ENCODE measurements at places on chromosomes 1 and 21.

- no peak for DNase-seq
Observed at GRCh38 chr1:154998818-154999570, 3.6 kb upstream of the ZBTB7B start.

DNA sequence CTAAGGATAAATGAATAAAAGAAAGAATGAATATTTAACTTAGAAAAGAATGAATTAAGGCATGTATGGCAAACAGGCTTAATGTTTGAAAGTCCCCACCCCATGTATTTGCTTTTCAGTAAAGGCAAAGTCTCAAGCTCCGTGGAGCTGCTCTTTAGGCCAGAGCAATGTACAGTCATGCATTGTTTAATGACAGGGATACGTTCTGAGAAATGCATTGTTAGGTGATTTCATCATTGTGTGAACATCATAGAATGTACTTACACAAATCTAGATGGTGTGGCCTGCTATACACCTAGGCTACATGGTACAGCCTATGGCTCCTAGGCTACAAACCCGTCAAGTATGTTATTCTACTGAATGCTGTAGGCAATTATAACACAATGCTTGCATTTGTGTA is 51.6 kb upstream of the SPATA6 start:
- no peak for DNase-seq

DNA sequence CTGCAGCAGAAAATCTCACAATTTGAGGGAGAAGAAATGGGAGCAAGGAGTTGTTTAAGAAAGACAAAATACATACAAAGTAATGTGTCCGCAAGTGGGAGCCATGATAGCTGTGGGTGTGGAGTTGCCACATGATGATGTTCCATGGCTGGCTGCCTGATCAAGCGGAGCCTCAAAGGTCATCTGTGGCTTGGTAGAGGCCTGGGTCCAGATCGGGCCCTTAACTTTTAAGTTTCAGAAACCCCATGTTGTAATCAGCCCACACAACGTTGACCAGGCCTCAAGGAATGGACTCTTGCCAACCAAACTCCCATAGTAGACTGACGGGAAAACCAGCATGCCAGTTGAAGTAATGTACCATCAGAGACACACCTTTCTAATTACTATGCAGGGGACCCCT is 64.7 kb upstream of the ANGPTL1 start:
- no peak for DNase-seq

DNA sequence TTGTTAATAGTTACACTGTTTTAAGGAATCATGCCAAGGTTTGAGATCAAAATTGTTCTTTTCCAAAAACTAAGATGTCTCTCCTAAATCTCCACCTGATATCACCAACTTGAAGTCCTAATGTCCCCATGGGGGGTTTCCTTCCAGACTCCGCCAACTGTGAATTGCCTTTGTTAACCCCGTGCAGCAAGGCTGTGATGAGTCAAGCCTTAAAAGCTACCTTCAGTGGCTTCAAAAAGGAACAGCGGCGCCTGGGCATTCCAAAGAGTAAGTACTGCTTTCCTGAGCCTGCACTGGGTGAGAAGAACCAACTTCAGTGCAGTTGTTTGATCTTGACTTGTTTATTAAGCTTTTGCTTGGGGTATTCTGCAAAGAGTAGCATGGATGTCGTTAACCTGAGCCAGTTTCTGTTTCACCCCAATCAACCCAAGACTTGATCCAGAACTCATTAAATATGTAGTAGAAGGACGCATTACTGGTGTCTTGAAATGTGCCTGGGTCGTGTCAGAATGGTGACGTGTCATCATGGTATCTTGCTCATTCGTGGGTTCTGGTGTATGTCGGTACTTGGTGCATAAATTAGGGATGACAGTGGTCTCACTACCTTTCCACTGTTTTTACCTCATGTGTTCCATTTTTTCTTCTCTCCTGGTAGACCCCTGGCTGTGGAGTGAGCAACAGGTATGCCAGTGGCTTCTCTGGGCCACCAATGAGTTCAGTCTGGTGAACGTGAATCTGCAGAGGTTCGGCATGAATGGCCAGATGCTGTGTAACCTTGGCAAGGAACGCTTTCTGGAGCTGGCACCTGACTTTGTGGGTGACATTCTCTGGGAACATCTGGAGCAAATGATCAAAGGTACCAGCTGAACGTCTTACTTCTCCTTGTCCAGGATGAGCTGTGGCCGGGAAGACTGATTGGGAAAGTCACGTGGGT is 8.7 kb downstream of the ETS2 start:
- DNase-seq, result no peak

GRCh38 chr1:235511470-235512240 is 7.4 kb upstream of the B3GALNT2 start:
- no peak for DNase-seq

- DNase-seq, result no peak
Observed at GRCh38 chr1:117985973-117986372, 56.4 kb downstream of the WDR3 start.

DNA sequence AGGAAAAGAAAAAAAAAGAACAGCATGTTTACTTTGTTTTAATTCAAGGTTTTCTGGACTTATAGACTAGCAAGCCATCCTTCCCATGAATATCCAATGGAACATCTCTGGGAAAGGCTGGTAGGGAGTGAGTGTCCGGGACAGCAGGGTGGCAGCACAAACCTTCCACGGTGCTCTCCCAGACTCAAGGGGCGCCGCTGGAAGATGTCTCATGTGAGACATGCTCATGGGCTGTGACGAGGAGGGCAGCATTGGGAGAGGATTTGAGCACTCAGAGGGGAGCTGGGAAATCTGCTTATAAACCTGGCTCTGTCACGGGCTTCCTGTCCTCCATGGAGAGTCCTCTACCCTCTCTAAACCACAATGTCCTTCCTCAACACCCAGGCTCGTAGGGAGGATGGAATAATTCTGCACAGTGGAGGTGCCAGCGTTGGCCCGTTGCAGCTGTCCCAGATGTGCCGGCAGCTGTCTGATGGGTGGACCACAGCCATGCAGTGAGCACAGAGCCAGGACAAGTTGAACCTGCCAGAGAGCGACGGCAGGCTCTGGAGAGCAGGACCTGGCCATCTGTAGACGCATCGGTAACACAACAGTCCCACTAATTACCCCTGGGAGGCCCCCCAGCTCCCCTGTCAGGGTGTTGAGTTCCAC is 100.1 kb upstream of the IGSF21 start:
- no peak for DNase-seq

- DNase-seq, result no peak
Observed at GRCh38 chr1:53681351-53681976, 57.5 kb downstream of the GLIS1 start.

GRCh38 chr1:47680815-47681475 is 243.1 kb downstream of the FOXD2 start:
- no peak for DNase-seq

DNA sequence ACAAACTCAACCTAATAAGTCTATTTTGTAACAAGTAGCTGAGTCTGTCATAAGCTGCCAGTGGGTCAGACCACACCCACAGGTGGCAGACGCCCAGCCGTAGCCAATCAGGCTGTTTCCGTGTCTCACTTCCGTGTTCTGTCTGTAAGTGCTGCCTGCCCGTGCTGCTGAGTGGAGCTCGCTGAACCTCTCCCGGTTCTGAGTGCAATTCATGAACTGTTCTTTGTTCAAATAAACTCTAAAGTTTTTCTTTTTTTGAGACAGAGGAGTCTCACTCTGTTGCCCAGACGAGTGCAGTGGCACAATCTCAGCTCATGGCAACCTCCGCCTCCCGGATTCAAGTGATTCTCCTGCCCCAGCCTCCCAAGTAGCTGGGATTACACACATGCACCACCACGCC is 25.1 kb downstream of the POFUT2 start:
- no peak for DNase-seq

DNA sequence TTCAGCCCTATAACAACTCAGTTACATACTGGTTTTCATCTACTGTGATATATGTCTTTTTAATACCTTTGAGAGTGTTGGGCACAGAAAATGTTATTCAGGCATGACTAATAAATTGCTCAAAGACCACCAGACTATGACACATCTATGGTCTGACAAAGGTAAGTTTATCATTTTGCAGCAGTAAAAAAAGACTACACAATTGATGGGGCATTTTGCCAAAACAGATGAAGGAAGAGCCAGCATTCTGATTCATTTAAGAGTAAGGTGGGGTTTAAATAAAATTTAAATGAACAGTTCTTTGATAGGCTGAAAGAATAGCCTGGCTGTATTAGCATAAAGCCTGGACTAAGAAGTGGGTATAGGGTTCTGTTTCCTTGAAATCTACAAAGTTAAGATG is 8.8 kb upstream of the RNPC3 start:
- no peak for DNase-seq

- DNase-seq, result no peak
Observed at GRCh38 chr1:94617134-94617805, 75.7 kb upstream of the F3 start.

- DNase-seq, result no peak
Observed at GRCh38 chr1:211932231-211932932, 101.8 kb upstream of the LPGAT1 start.

GRCh38 chr1:195933835-195934234 is 674.4 kb downstream of the KCNT2 start:
- DNase-seq, result no peak

DNA sequence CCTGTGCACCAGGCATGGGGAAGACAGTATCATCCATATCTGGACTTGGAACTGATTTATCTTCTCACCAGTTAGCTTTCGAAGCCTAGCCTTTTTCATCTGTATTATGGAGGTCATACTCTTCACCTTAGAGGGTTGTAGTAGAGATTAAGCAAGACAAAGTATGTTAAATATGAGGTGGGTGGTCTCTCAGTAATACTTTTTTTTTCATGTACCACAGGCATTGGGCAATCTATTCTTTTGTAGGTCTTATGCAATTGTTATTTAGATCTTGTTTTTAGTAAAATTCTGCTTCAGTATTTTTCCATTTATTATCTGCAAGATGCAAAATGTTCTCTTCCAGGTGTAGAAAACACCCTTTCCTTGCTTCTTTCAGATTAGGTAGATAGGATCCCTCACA is 35.2 kb upstream of the OR2B11 start:
- no peak for DNase-seq

DNA sequence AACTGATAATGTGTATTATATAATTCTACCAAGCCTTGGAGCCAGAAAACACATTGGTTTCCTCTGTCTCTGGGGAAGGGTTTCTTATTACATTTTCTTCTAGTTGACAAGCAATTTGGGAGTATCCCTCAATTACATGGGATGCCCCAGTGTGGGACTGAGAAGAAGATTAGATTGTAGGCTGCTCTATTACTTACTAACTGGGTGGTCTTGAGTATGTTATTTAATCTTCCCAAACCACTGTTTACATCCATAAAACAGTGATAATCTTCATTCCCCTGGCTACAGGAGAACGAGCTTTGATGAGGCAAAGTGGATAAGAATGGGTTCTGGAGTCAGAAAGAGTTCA is 105.8 kb downstream of the TSEN15 start:
- no peak for DNase-seq

GRCh38 chr21:35062016-35062415 is 12.9 kb upstream of the RUNX1 start:
- DNase-seq, result no peak

DNA sequence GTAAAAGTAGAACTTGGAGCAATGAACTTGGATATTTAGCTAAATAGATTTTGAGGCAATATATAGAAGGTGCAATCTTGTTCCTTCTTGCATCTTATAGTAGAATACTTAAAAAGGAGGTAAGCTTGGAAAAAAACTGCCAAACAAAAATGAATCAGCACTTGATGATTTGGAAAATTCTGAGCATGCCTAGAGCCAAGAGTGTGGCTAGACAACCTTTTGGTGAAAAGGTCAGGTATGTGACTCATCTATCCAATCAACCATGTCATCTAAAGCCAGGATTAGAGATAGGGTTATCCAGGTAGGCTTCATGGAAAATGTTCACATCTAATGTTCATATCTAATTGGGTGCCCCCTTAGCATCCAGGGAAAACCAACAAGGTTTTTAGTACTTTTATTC is 515.0 kb downstream of the COL11A1 start:
- no peak for DNase-seq

DNA sequence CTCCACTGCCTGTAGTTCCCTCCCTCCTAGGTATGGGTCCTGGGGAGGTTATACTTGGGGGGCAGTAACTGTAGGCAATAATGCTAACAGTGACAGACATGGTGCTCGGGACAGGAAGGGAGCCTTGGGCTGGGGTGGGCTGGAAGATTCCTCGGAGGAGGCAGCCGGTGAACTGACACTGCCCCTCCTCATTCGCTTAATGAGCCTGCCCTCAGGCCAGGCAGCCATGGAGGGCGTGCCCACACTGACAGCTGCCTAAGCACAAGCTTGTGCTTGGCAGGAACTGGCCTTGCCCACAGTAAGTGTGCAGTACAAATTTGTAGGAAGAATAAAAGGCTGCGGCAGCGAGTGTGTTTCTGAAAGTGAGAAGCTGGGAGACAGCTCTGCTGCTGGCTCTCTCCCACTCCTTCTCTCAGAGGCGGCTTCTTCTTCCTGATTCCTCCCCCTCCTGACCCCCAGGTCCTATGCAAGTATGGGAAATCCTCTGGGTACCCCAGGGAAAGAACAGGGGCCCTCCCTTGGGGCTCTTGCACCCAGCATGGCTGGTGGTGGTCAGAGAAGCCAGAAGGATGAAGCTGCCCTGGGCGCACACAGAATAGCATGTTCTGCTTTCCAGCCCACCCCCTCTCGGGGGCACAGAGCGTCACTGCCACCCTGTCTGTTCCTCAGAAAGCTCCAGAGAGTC is 23.6 kb downstream of the OPTC start:
- DNase-seq, result no peak

DNA sequence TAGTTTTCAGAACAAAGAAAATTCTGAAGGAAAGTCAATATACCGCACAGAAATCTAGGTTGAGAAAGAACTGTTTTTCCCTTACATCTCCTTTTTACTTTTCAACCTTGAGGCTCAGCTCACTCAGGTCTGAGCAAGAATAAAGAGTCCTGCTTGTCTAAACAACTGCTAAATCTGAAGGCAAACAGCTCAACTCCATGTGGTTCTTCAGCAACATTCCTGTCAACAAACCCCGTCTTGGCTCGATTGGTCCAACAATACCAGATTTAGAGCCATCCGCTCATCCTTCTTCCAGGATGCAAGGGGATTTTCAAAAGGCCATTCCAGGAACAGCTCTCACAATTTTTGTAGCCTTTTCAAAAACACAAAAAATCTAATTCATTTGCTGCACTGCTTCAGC is 119.8 kb downstream of the HLCS start:
- no peak for DNase-seq

GRCh38 chr1:81801651-81802456 is 1.1 kb downstream of the ADGRL2 start:
- DNase-seq, result no peak

DNA sequence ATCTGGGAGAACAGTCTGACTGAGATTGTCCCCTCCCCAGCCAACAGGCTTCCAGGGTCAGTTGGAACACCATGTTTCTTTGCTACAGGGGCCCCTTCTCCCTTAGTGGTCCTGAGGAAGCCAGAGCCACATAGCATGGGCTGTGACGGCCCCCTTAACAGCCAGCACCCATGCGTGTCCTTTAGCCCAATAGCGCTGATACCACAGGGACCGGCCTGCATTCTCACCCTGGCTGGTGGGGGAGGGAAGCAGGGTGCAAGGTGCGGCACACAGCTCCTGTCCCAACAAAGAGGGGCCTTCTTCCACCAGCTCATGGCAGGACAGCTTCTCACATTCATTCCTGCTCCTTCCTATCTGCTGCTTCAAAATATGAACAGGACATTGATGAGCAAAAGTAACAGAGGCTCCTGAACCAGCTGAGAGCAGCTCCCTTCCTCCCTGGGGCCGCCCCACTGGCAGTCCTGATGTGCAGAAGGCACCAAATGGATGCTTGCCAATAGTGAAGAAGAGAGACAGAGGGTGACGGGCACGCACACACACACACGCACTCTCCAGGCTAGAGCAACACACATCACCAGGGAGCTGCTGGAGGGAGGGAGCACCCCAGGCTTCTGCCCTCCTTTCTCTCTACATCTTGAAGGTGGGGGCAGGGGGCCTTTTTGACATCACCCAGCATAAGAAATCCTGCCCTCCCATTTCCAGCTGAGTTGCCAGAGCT is 99.4 kb downstream of the CRYAA start:
- no peak for DNase-seq
